ENCODE measurements at places on chromosomes 3 and 15.
A peak's percentile ranks its signal among the peaks of the same experiment; 100 is the strongest.

- no peak for DNase-seq
Measured at GRCh38 chr3:74139648-74140047, 474.8 kb downstream of the CNTN3 start.

GRCh38 chr15:71883447-71883846 is 73.1 kb downstream of the NR2E3 start:
- no peak for DNase-seq

DNA sequence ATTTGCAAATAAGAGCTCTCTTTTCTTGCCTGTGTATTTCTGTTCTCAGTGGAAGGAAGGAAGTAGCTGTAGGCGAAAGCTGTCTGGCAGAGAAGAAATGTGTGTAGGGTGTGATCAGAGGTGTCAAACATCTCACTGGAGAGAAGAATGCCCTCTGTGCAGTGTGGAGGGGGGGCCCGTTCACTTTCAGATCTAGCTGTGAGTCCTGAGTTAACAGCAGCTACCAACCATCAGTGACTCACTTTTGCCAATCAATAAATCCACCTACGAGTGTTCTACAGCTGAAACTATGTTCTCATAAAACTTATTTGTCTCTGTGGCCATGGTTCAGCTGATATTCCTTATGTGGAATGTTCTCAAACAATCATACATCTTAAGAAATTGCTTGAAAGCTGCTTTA is 103.7 kb downstream of the FRMD4B start:
- DNase-seq = peak; percentile 70

- no peak for DNase-seq
Measured at GRCh38 chr15:73753250-73754130, at the start of gene INSYN1. Gene INSYN1 (minus strand): TSS chr15:73753351. CDS start chr15:73751130, 2,221 bp downstream.

- DNase-seq = no peak
Measured at GRCh38 chr3:125477701-125478100, 42.3 kb downstream of the SNX4 start.

- no peak for DNase-seq
Measured at GRCh38 chr3:37586280-37586679, 275.4 kb upstream of the CTDSPL start.

GRCh38 chr3:96319166-96319565 is 495.2 kb upstream of the EPHA6 start:
- no peak for DNase-seq

Measured in activated T-cell treated with anti-CD3 and anti-CD28 coated beads, Interleukin-2, amount 50 U/mL, for 72 hours (primary cell).